ENCODE measurements at places on chromosomes 11 and 22.
A peak's percentile ranks its signal among the peaks of the same experiment; 100 is the strongest.

- DNase-seq: no peak
These were observed 342.1 kb downstream of the CTTN start for GRCh38 chr11:70740488-70740851.

- DNase-seq: no peak
These were observed 42.2 kb downstream of the P4HA3 start for GRCh38 chr11:74269161-74269811.

- DNase-seq: no peak
These were observed 25.0 kb downstream of the P2RY2 start for GRCh38 chr11:73243093-73243485.

DNA sequence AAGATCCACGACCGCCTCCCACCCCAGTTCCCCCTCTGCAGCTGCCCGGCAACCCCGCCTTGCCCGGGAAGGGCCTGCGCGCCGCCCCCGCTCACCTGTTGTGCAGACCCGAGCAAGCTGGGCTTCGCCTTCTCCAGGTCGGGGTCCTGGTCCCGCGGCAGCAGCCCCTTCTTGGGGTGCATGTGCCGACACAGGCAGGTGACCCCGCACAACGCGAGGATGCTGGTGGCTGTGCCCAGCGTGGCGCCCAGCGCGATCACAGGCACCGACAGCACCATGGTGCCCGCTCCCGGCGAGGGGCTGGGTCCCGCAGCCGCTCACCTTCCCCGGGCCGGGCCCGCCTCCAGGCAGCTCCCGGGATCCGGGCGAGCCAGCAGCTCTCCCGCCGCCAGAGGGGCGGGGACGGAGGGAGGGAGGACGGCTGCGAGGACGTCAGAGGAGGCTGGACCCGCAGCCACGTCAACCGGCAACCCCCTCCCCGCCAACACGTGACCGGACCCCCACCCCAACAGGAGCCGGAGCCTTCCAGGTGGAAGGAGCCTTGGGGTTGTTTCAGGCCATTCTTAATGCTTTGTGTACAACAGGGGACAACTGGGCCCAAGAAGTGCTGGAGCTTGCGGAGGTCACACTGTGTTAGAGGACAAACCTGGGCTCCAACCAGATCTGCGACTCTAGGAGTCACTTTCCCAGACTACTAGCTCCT lies at the start of gene SYT13:
Gene SYT13, minus strand, starts transcription at position 412 of the 703 bp plus-strand sequence. Its CDS starts 134 bp downstream, at position 278.
- DNase-seq: peak; percentile 20

- DNase-seq: no peak
These were observed 5.7 kb downstream of the DNAL4 start for GRCh38 chr22:38788021-38788816.

DNA sequence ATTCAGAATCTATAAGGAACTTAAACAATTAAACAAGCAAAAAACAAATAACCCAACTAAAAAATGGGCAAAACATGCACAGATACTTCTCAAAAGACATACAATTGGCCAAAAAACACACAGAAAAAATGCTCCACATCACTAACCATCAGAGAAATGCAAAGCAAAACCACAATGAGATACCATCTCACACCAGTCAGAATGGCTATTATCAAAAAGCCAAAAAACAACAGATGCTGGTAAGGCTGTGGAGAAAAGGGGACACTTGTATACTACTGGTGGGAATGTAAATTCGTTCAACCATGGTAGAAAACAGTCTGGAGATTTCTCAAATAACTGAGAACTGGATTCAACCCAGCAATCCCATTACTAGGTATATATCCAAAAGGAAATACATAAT lies 24.8 kb downstream of the ENTHD1 start:
- DNase-seq: no peak

DNA sequence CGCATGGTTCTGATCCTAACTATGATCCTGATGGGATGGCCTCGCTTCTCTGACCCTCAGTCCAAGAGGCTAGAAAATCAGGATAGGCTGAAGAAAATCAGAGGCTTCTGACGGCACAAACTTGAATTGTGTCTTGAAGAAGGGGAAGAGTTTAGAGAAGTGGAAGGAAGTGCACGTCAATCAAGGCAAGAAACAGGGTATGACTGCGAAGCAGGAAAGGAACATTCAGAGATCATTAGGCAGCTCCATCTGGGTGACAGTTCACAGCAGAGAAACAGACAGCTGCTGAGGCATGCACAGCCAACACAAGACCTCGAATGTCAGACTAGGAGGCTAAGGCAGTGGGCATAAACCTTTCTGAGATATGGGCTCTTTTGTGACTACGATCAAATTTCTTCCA lies 29.3 kb downstream of the CLPB start:
- no peak for DNase-seq

GRCh38 chr11:13098063-13098462 lies 88.9 kb downstream of the RASSF10 start:
- peak; percentile 88 for DNase-seq

DNA sequence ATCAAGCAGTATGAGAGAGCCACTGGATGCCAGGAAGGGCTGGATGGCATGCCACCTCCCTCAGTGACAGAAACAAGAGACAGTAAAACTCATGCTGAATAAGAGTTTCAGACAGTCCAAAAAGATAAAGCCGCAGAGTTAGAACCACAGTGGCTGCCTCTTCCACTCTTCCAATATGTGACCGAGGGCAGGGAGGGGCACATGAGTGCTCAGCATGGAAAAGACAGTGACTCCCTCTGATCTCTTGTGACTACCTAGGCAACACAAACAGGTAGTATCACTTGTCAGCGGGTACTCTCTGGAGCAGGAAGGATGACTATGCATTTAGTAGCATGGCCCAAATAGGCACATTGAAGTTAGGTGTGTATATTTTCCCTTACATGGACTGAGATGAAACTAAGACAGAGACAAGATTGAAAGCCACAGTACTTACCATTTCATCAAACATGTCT lies 295.4 kb downstream of the CADM1 start:
- no peak for DNase-seq

DNA sequence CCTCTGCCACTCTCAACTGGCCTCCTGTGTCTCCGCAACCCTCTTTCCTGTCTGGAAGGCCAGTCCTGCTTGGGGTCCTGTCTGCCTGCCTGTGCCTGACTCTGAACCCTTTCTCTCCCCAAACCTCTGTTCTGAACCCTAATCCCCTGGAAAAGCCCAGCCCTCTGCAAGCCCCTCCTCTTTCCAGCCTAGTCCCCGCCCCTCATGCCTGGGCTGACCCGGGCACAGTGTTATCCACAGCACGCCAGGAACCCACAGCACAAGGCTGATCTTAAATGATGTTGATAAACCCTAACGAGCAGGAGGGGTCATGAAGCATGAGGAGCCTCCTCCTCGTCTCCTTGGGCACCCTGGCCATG lies at the start of gene IFITM10:
Gene IFITM10, minus strand, starts transcription at position 115 of the 359 bp plus-strand sequence. CDS start 153 bp downstream, outside the sequence.
- no peak for DNase-seq

DNA sequence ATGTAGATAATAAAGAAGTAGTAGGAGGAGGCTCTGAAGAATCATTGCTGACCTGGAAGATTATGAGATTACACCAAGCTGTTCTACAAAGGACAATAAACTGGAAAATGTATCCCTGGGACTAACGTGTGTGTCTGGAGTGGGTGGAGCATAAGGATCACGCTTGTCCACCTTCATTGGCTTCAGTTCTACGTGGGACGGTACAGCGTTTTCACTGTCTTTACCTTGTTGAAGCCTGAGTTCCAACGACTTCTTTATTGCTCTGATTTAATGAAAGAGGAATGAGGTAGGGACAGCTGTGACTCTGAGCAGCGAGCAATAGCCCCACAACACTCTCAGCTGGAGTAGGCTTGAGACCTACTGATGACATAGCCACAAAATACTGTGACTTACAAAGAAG lies 87.0 kb downstream of the ARHGAP42 start:
- no peak for DNase-seq

DNA sequence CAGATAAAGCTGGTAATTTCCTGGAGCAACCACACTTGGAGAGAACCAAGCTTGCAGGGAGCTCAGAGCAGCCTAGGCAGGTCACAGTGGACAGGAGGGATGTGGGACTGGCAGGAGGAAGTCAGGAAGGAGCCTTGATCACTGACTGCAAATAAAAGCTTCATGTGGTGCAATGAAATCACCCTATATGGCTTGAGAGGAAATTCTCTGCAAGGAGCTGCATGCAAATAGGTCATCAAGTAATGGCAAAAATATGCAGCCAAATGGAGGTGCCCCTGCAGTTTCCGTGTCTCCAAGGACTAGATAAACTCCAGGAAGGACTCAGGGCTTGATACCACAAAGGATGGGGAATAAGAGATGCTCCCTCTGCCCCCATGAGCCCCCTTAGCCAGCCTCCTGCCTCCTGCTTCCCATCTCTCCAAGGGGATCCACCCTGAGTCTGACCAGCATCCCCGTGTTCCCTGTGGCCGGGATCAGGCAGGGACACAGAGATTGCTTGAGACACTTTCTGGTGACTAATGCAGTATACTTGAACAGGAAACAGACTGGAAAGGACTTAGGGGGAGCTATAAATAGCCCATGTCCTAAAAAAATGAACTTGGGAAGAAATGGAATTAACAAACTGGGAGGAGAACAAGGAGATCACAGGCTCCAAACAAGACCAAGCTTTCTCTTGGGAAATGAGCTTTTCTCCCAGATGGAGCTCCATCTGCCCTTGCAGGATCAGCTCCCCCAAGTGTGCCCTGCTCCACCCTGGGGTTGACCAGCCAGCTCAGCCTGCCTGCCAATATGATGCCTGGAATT lies 23.9 kb upstream of the MICAL2 start:
- no peak for DNase-seq

DNA sequence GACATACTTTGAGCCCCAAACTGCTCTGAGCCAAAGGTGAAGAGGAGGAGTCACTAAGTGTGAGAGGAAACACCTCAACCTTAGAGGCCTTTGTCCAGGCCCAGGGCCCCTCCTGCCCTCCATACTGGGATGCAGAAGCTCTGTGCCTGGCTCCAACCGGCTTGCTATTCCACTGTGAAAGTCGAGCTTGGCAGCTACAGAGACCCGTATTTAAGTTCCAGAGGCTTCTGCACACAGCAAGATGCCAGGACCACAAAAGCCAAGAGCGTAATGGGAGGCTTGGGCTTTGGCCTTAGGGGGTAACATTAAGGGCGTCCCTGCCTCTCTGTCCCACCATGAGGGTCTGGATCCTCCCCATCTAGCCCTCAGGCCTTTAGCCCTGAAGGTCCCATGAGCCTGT lies 31.9 kb downstream of the DSCAML1 start:
- DNase-seq: no peak

DNA sequence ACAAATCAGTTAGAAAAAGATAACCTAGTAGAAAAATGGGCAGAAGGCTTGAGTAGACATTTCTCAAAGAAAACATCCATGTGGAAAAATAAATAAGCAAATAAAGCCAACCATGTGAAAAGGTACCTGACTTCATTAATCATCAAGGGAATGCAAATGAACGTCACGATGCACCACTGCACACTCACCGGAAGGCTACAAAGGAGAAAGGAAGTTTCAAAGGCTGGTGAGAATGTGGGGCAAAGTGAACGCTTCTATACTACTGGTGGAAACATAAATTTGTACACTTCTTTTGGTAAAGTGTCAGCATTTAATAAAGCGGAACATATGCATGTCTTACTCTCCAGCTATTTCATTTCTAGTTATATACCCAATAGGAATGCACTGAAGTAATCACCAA lies 166.8 kb downstream of the CSNK2A3 start:
- DNase-seq: no peak

DNA sequence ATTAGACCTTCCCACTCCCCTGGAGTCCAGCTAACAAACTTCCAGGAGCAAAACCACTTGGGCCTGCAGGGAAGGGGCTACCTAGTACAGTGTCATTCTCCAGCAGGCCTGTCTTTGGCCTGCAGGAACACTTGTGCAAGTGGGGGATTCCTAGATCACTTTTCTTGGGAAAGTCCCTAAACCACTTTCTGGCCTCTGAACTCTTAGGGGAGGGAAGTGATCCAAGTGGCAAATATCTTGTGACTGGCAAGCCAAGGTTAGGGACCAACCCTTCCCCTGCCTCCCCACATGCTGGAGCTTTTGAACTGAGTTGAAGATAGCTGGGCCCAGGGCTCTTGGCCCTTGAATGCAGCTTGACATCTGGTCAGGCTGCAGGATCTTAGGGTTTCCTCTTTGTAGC lies 17.2 kb downstream of the PPFIBP2 start:
- DNase-seq: no peak

DNA sequence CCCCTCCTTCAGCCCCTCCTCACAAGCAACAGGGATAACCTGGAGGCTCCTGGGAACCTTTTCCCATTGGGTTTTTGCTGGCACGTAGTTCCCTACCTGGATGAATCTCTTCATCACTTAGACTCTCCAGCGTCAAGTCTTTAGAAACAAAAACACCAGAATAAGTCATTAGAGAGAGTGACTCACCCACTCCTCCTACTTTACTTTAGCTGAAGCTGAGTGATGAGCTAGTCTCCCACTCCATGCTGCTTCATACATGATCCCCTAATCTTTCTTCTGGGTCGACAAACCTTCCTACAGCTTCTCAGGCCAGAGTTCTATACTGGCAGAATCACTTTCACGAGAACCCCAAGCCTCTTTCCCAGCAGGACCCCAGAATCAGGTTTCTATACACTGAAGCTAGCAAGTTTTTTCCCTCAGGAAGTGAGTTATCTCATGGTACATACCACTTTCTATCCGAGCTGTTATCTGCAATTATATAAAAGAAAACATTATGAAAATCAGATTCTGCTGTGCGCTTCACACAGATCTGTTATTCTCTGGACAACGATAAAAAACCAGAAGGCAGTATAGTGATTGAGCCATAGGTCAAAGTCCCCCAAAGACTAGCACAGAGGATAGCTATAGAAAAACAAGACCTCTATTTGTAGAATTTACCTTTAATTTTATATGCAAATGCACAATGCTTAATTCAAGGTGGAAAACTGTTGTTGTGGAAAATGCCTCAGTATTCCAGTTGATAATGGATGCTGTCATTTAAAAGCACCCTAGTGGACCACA lies 18.7 kb downstream of the DRICH1 start:
- DNase-seq: no peak

GRCh38 chr11:4680341-4680740 lies 17.3 kb downstream of the OR51E2 start:
- DNase-seq: peak; percentile 55

GRCh38 chr11:65489035-65489705 lies 9.7 kb upstream of the MALAT1 start:
- DNase-seq: no peak

GRCh38 chr11:16776711-16777612 lies 38.5 kb downstream of the C11orf58 start:
- DNase-seq: no peak

DNA sequence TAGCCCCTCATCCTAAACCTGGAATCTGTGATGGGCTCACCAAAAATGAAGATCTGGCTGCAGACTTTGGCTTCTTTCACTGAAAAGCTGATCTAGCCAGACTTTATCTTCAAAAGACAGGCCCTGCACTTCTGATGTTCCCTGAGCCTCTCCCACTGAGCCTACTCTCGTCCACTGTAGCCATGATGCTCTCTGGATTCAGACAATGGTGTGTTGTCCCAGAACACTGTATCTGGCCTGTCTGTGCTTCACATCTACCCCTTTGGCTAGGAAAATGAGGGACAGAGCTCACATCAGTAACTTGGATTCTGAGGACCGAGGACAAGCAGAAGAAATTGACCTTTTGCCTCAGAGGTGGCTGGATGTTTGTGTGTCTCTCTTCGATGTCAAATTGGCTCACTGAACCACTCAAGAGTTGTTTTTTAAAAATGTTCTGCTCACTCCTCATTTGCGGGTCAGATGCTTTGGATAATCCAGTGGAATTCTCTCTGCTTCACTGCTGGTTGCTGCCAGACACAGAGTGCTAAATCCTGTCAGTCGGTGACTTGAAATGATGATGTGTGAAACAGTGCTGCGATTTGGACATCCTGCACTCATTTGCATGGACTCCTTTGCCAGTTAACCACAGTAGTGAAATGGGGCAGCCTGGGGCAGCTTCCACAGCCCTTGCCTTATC lies 67.5 kb downstream of the ARFGAP2 start:
- DNase-seq: no peak

Measured in NCI-H1436 treated with DMSO at 0.1 percent for 48 hours (cell line).